ENCODE measurements at places on chromosomes 6 and 20.

DNA sequence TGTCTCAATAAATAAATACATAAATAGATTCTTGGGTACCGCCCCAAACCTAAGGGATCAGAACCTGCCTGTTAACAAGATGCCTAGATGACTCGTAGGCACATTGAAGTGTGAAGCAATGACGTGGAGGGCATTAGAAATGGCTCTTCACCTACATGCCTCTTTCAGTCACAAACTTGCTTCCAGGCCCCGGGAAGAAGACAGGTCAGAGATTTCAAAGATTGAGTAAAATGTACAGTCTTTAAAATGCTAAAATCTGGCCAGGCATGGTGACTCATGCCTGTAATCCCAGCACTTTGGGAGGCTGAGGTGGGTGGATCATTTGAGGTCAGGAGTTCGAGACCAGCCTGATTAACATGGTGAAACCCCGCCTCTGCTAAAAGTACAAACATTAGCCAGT, 480.8 kb upstream of the JARID2 start:
- DNase-seq: no peak

DNA sequence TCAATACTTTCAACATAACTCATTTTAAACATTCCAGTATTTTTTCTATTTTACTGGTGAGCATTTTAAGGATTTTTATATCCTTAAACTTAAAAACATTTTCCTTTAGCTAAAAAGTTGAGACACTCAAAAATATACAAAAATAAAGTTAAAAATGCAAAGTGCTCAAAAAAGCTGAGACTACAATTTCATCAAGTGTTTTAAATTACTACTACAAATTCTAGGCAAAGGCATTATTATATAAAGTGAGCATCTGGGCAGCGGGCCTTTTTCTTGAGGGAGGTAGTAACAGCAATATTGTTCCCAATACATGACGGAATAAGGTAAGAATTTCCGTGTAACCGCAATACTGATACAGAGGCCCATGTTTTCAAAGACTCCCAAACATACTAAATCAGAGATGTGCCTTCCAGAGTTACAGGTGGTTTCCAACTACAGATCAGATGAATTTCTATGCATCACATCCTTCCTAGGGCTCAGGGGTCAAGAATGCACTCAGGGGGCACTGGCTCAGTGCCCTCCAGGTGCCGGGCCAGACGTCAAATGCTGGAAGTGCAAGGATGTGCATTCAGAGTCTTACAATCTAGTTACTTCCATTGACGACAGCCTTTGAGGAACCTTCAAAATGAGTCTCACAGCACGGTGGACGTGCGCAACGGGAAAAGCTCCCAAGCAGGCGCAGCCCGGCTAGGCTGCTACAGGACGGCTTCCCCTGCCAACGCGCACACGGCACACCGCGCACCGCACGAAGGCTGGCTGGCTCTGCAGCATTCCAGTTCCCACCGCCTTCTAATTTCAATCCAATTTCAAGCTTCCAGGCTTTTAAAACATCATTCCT, 1.7 kb downstream of the PHF10 start:
- no peak for DNase-seq

GRCh38 chr6:4159491-4159890, 24.1 kb upstream of the ECI2 start:
- DNase-seq: no peak

GRCh38 chr20:6418732-6419131, 295.9 kb upstream of the FERMT1 start:
- no peak for DNase-seq

GRCh38 chr6:44949596-44950201, 378.4 kb upstream of the RUNX2 start:
- DNase-seq: no peak
